Stimulated activated CD8-positive, alpha-beta memory T cell treated with anti-CD3 and anti-CD28 coated beads, Interleukin-4, amount 100 ng/mL, for 24 hours (primary cell): ENCODE measurements at places on chromosomes 2 and 18.

GRCh38 chr2:43217228-43218154 is 8.9 kb downstream of the ZFP36L2 start:
- no peak for DNase-seq

- DNase-seq, result no peak
Observed at GRCh38 chr18:29217124-29217915, 1040.4 kb upstream of the CDH2 start.

GRCh38 chr18:55787536-55788073 is 199.6 kb upstream of the TCF4 start:
- DNase-seq, result no peak

- no peak for DNase-seq
Observed at GRCh38 chr2:27000228-27000627, 29.8 kb downstream of the MAPRE3 start.

DNA sequence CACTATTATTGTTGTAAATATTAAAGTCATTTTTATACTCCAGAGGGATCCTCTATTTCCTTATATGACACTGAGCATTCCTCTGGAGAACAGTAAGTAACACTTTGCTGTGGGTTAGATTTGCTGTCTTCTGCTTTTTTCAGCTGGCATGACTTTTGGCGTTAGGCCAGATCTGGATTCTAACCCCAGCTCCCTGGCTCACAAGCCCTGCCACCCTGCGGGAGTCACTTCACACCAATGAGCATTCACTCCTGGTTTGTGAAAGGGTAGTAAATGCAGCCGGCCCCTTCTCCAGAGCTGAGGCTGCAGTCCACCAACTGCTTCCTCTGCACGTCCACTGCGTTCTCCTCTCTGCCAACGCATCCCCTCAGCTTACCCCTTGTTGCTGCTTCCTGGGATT is 373.8 kb upstream of the RAB6C start:
- DNase-seq, result no peak
